ENCODE measurements at places on chromosomes 6 and 20.
A peak's percentile ranks its signal among the peaks of the same experiment; 100 is the strongest.

- no peak for DNase-seq
Observed at GRCh38 chr6:49892280-49892679, 25.9 kb upstream of the CRISP1 start.

GRCh38 chr6:29749308-29749662 lies 26.1 kb downstream of the HLA-F start:
- no peak for DNase-seq

- no peak for DNase-seq
Observed at GRCh38 chr20:60634491-60635172, 617.4 kb upstream of the CDH4 start.

- no peak for DNase-seq
Observed at GRCh38 chr6:73657201-73657600, 3.4 kb upstream of the SLC17A5 start.

DNA sequence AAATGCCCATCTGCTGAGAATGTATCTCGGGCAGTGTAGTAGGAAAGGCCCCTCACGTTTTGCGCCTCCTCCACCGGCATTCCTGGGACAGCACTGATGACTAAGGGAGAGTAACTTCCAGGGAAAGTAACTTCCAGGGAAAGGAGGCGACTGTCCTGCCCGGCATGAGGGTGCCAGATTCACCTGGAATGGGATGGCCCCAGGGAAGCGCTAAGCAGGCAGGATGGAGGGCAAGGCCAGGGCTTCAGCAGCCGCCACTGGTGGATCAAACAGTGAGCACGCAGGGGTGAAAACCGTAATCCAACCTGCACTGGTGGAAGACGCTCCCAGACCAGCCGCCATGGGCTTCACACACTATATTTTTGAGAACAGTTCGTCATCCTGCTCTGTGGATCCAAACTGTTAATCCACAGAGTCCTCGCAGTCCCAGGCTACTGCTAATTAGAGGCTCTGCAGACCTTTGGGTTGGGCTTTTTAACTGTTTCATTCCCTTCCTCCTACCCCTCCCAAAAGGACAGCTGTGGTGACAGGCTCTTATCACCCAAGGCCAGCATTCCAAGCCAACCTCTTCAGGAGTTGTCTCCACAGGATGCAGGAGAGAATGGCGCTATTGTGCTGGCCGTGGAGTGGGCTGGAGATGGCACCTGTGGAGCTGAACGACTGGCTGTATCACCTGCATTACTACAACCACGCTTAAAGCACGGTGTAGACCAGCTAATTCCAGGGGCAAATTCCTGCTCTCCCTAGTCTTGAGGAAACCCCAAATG lies 178.9 kb downstream of the DLL1 start:
- DNase-seq: no peak

- no peak for DNase-seq
Observed at GRCh38 chr20:23629017-23629541, 8.7 kb downstream of the CST3 start.

- DNase-seq: no peak
Observed at GRCh38 chr6:1387876-1388629, 1.3 kb upstream of the FOXF2 start.

- DNase-seq: no peak
Observed at GRCh38 chr6:13953061-13953705, 28.4 kb downstream of the RNF182 start.

GRCh38 chr6:17585766-17586490 lies 14.2 kb upstream of the FAM8A1 start:
- DNase-seq: no peak

GRCh38 chr6:14665827-14666724 lies 548.5 kb downstream of the CD83 start:
- no peak for DNase-seq

DNA sequence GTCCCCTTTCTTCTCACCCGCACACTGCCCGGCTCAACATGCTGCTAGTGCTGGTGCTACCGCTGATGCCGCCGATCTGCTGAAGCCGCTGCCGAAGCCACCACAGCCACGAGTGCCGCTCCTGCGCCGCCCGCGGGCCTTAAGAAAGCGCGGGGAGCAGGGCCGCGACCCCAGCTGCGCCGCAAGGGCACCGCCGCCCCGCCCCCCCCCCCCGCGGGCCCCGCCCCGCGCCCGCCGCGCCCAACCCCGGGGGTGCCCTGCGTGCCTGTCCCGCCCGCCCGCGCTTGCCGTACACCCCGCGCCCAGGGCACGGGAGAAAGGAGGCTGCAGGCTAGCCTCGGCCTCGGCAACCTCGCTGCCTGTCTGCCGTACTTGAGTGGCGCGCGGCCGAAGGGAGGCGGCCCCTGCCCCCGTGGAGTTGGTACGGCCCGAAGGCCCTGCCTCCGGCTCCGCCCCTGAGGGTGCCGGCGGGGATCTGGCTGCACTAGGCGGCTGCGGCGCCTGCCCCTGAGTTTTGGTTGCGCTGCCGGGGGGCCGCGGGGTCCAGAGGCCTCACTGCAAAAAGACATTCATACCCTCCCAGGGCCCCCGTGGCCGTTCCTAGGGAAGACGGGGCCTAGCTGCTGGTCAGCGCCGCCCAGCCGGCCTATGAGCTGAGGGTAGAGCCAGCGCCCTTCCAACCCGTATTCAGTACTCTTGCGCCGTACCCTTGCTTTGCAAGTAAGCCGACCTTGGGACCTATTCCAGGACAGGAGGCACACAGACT lies at the start of gene SOD2:
TSS of gene SOD2 (minus strand) at position 114 of the 766 bp plus-strand sequence. CDS start at position 40, 74 bp downstream.
- DNase-seq: peak; percentile 73

- DNase-seq: no peak
Observed at GRCh38 chr6:108807928-108808327, 40.3 kb upstream of the ARMC2 start.

DNA sequence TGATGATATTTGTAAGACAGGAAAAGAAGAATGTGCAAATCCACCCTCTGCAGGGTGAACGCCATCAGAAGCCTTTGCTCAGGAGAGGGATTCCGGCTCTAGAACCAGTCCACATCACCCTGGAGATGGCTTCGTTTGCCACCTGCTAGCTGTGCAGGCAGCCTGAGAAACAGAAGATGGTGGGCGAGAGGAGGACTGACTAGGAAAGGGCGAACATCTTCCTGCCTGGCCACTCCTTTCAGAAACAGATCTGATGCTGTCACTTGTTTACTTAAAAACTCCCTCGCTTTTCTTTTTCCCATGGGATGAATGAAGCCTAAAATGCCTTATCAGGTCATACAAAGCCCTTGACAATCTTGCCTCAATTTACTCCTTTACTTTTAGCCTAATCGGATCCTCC lies 1.2 kb downstream of the PTPRA start:
- DNase-seq: peak; percentile 25

- DNase-seq: no peak
Observed at GRCh38 chr6:139134064-139134395, 850 bp upstream of the HECA start.

- peak; percentile 13 for DNase-seq
Observed at GRCh38 chr6:111852725-111853124, 20.5 kb downstream of the FYN start.

- DNase-seq: no peak
Observed at GRCh38 chr6:116579143-116579542, 7.8 kb downstream of the RWDD1 start.

GRCh38 chr6:125310994-125311649 lies 9.4 kb upstream of the HDDC2 start:
- DNase-seq: peak; percentile 71

DNA sequence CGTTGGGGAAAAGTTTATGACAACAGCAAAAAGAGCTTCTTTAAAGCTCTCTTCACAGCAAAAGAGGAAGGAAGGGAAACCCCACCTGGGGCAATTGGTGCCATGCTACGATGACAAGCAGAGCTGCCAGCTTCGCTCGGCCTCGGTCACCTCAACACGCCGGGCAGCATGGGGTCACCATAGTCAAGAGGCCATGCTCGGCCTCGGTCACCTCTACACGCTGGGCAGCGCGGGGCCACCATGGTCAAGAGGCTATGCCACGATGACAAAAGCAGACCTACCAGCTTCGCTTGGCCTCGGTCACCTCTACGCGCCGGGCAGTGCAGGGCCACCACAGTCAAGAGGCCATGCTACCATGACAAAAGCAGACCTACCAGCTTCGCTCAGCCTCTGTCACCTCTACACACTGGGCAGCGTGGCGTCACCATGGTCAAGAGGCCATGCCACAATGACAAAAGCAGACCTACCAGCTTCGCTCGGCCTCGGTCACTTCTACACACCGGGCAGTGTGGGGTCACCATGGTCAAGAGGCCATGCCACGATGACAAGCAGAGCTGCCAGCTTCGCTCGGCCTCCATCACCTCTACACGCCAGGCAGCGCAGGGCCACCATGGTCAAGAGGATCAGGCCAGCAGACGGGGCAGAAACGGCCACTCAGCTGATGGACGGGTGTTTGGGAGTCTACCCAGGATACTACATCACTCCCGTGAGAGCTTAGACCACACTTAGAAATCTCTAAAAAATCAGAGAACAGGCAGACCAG lies 12.1 kb downstream of the APMAP start:
- DNase-seq: no peak

- DNase-seq: no peak
Observed at GRCh38 chr20:9352739-9353138, 161.7 kb upstream of the LAMP5 start.

GRCh38 chr6:21893793-21894192 lies 300.2 kb downstream of the SOX4 start:
- no peak for DNase-seq

- DNase-seq: no peak
Observed at GRCh38 chr20:8361006-8361652, 229.1 kb downstream of the PLCB1 start.

GRCh38 chr6:93819189-93819588 lies 399.8 kb upstream of the EPHA7 start:
- peak; percentile 69 for DNase-seq

GRCh38 chr20:8473459-8473858 lies 341.4 kb downstream of the PLCB1 start:
- DNase-seq: no peak

DNA sequence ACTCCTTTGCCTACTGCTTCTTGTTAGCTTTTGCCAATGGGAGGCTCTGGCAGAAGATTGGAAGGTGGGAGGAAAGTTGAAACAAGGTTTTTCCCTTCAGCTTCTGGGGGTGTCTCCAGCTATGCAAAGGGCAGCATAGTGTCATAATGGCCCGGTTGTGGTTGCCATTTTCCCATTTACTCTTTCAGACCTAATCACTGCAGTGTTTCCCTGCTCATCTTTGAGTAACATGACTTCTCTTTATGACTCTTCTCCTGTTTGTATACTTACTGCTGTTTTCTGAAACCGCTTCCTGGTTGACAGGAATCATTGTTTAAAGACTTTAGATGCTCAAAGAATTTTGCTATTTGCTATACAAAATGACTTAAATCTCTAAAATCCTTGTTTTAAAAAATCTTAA lies 19.9 kb downstream of the NRN1 start:
- DNase-seq: no peak

- no peak for DNase-seq
Observed at GRCh38 chr6:68874747-68875146, 239.7 kb downstream of the ADGRB3 start.

GRCh38 chr6:131381052-131381708 lies 191.8 kb upstream of the ARG1 start:
- no peak for DNase-seq

DNA sequence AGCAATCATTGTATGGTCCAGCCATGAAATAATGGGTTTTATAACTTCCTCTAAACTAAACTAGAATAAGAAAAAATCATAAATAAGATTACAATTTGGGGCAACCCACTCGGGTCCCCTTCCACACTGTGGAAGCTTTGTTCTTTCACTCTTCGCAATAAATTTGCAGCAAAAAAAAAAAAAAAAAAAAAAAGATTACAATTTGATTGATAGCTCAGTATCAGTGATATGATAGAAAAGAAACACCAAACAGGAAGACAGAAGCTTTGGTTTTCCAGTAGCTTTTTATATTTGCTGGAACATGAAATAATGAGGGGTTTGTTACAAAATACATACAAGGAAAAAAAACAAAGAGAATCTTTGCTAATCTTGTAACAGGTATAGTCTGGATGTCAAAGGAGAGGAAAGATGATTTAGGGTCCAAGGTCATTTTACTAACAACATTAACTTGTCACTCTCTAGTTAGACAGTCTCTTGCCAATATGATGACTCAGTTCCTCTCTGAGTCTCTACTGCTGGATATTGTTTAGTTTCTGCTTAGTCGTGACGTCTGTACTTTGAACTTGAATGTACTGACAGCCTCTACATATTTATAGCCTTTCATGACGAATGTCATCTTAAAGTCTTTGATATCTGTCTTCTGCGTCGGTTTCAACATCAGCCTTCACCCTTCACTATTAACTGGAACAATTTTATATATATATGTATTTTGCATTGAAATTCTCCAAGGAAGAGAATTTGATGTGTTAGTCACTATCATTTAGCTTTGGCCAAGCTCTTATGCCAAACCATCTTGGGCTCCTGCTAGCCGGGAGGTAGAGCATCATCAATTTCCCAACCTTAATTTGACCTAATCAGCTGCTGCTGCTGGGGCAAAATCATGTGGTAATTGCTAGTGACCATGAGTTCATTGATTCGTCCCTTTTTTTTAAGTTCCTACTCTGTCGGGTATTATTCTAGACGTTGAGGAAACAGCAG lies 213.1 kb upstream of the STXBP5 start:
- DNase-seq: no peak

- DNase-seq: no peak
Observed at GRCh38 chr6:1287103-1287591, 24.8 kb upstream of the FOXQ1 start.

DNA sequence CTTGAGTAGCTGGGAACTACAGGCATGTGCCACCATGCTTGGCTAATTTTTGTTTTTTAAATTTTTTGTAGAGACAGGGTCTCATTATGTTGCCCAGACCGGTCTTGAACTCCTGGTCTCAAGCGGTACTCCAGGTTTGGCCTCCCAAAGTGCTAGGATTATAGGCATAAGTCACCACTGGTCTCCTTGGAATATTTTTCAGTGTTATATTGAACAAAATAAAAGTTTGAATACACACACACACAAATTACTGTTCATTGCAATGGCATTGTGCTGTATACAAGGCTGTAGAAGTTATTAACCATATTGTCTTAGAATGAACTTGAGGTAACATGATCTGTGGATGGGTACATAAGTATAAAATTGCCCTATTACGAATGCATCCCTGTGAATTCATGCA lies 166.1 kb downstream of the BCAS1 start:
- DNase-seq: no peak

- no peak for DNase-seq
Observed at GRCh38 chr6:48183811-48184605, 73.0 kb upstream of the PTCHD4 start.

GRCh38 chr20:3000852-3001523 lies 42.4 kb upstream of the GNRH2 start:
- peak; percentile 5 for DNase-seq

GRCh38 chr6:106642476-106642875 lies 13.1 kb downstream of the QRSL1 start:
- no peak for DNase-seq

- no peak for DNase-seq
Observed at GRCh38 chr20:50172347-50173013, 18.1 kb upstream of the CEBPB start.

All from NCI-H446 (cell line).